ENCODE measurements at places on chromosomes 1 and 21. TPM values are rescaled to one million over a fixed set of nuclear protein-coding genes. Genes with fewer than 3 reads are reported as not detected.

The UBASH3A gene
- total RNA-seq, result 91.6 TPM

The CFHR1 gene
- total RNA-seq, result not detected

The PGLYRP3 gene
- total RNA-seq, result not detected

DNA sequence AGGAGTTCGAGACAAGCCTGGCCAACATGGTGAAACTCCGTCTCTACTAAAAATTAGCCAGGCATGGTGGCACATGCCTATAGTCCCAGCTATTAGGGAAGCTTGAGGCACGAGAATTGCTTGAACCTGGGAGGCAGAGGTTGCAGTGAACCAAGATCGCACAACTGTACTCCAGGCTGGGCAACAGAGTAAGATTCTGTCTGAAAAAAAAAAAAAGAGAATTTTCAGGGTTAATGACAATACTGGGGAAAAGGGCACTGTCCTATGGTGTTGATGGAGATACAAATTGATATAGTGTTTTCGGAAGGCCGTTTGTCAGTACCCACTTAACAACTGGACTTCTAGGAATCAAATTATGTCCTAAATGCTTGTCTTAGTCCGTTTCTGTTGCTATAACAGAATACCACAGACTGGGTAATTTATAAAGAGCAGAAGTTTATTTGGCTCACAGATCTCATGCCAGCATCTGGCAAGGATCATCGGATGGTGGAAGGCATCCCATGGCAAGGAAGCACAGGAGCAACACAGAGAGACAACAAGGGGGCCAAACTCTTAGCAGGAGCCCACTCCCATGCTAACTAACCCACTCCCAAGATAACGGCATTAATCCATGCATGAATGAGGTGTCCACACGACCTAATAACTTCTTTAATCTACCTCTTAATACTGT lies 41.3 kb downstream of the ZBTB8A start:
- H3K4me1 ChIP-seq, result no peaks in the 10 kb centered on the region
- no peaks in the 10 kb centered on the region for H3K27me3 ChIP-seq
- no peak overlapping the region for H3K27ac ChIP-seq
- H3K36me3 ChIP-seq, result no peaks in the 10 kb centered on the region

GRCh38 chr1:6803357-6803756 lies 18.1 kb downstream of the CAMTA1 start:
- peaks cover 35% of the 10 kb centered on the region for H3K4me1 ChIP-seq
- no peak overlapping the region for H3K4me3 ChIP-seq
- no peaks in the 10 kb centered on the region for H3K27me3 ChIP-seq
- H3K36me3 ChIP-seq, result peaks cover 3% of the 10 kb centered on the region

DNA sequence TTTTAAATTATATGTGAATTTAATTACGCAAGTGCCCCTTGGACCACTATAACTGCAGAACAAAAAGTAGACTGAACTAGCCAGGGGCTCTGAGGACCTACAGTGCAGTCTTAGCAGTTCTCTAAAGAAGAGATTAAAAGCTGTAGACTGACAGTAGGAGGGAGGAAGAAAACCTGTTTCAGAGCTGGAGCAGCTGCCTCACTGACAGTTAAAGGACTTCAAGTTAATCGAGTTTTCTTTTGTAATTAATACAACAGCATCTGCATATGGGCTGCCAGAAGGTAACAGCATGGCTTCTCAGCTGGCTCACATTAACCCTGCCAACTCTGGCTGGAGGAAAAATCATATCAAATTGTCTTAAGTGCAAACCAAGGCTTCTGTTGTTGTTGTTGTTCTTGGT lies 19.9 kb downstream of the DSTYK start:
- no peaks in the 10 kb centered on the region for H3K27me3 ChIP-seq
- peaks cover 62% of the 10 kb centered on the region for H3K4me1 ChIP-seq
- no peak overlapping the region for H3K27ac ChIP-seq

Data from naive thymus-derived CD8-positive, alpha-beta T cell (primary cell).